ENCODE measurements at places on chromosomes 1 and 21.

- no peak for DNase-seq
Observed at GRCh38 chr1:22557341-22557950, 5.8 kb upstream of the EPHA8 start.

DNA sequence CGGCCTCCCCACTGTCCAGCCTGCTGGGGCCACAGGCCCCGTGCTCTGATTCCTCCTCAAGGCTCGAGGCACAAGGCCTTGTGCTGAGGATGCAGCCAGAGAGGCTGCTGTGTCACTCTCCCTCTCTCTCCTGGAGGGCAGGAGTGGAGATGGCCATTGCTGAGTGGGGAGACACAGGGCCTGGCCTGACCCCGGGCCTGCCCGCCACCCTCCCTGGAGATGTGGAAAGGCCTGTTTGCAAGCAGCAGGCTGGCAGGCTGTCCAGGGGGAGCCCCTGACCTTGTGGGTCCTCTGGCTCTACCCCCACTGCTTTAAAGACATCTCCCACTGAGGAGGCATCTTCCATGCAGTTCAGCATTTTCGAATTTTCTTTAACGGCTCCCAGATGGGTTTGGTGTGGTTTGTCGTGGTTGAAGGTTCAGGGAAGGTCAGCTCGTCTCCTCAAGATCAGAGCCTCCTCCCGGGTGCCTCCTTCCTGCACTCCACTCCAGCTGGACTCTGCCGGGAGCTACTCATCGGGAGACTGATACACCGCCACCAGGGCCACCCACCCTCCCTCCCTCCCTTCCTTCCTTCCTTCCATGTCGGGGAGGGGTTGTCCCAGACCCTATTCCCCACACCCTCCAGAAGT, 69.1 kb downstream of the SPSB1 start:
- DNase-seq, result no peak

DNA sequence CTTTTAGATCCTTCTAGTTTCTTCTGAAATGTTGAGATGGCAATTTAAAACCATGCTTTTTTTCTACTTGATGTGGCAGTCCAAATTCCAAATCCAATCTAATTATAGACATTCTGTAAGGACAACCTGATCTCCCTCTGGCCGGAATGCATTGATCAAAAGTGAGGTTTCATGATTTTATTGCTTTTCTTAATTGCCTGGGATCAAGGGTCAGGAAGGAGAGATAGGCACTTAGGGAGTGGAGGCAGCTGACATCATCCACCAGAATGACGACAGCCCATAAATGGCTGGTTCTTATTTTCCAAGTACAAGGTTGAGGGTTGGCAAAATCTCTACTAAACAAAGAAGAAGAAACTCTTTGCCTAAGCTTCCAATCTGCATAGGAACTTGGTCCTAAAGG, 46.4 kb upstream of the SCCPDH start:
- DNase-seq, result no peak

DNA sequence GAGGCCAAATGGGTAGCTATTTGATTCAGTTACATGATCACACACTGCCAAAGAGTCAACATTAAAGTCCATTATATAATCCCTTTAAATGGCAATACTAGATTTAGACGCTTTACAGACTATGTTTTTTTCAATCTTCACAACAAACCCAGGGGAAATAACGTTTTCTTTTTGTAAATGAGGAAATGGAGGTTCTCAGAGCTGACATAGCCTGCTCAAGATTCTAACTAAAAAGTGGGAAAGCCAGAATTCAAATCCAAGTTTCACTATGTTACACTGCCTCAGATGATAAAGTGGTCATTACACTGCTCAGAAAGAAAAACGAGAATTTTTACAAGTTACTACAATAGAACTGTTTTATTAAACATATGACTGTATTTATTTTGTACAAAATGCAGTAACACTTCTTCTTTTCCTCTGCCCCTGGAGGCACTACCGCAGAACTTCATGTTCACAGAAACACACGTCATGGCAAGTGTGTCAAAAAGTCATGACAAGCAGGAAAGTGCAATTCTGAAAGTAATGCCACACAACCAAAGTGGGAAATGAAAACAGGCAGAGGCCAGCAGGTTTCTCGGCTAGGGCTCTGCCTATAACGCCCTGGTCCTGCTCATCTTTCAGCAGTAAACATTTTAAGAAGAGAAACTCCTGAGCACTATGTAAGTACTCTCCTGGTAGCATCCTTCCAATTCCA, 19.0 kb downstream of the THEMIS2 start:
- DNase-seq, result peak; percentile 52

GRCh38 chr1:82091729-82092128, 291.0 kb downstream of the ADGRL2 start:
- no peak for DNase-seq

- DNase-seq, result no peak
Observed at GRCh38 chr1:29876902-29877301, 640.6 kb downstream of the PTPRU start.

GRCh38 chr1:224113545-224113917, 380 bp upstream of the FBXO28 start:
- DNase-seq, result no peak

DNA sequence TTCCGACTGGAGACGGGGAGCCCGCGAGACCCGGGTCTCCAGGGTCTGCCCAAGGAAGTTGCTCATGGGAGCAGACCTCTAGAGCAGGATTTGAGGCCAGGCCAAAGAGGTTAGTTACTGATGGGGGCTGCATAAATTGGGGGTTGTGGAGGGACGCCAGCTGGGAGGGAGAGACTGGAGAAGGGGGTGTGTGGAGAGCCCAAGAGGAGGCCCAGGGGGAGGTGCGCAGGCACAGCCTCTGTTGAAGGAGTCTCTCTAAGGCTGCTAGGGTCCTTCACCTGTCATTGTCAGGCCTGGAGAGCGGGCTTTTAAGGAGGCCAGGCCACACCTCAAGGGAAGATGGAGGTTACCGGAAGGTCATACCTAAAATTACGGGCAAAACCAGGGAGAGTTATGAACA, 363 bp downstream of the PLA2G5 start:
- no peak for DNase-seq

- DNase-seq, result no peak
Observed at GRCh38 chr21:32437729-32438128, 25.2 kb downstream of the EVA1C start.

GRCh38 chr1:67189953-67190352, 23.7 kb downstream of the IL23R start:
- no peak for DNase-seq

DNA sequence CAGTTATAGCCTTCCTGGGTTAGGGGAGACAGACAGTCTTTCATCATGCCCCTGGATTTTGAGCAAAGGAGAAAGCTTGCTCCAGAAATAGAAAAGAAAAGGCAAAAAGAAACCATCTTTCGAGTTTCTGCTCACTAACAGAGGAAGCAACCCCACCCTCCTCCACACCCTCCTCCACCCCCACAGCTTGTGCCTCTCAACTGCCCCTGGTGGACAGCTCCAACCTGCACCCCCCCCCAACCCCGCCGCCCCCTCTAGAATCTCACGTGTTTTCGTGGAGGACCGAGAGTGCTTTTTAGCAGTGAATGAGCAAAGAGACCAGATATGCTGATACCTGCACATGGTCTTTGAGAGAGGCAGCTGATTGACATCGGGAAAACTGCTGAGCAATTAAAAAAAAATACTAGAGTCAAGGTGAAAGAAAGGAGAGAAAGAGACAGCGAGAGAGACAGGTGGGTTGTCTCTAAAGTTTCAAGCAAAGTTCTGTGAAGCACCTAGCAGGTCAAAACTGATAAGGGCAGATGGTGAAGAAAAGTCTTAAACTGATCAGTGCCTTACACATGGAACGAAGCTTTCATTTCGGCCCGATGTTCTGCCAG, 358.3 kb downstream of the KIF26B start:
- no peak for DNase-seq
